EH (cell line): ENCODE measurements at places on chromosomes 6 and 20.

DNA sequence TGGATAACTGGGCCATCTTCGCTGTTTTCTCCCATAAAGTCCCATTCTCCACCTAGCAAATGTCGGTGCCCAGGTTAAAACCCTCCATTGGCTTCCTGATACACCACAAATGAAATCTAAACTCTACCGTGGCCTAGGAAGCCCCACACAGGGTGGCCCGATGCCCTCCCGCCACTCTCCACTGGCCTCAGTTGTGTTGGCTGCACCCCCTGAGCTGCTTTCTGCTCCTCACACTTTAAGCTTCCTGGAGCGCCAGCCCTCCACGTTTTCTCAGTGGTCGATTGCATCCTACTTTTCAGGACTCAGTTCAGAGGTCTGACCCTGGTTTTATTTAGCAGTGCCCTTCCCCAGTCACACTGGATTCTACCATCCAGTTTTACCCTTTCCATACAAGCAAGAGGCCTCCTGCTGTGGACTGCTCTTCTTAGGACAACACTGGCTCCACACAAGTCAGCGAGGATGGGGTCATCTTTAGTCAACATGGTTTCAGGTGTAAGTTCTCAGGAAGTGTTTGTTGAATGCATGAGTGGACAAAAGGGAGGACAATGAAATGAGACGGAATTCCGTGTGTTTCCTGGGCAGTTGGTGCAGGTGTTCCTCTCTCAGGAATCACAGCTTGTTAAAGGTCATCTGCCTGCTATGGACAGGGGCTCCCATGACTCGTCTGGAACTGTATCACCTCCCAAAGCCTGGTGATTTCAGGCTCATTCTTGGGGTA, 124.1 kb downstream of the SULF2 start:
- DNase-seq, result no peak

- peak; percentile 58 for DNase-seq
Measured at GRCh38 chr6:168937054-168937453, 316.6 kb downstream of the THBS2 start.

- no peak for DNase-seq
Measured at GRCh38 chr6:166929542-166930189, 26.7 kb downstream of the RNASET2 start.

GRCh38 chr20:19813846-19814640, 56.0 kb downstream of the RIN2 start:
- peak; percentile 55 for DNase-seq

- DNase-seq, result no peak
Measured at GRCh38 chr6:22027040-22027725, 269.7 kb downstream of the PRL start.

DNA sequence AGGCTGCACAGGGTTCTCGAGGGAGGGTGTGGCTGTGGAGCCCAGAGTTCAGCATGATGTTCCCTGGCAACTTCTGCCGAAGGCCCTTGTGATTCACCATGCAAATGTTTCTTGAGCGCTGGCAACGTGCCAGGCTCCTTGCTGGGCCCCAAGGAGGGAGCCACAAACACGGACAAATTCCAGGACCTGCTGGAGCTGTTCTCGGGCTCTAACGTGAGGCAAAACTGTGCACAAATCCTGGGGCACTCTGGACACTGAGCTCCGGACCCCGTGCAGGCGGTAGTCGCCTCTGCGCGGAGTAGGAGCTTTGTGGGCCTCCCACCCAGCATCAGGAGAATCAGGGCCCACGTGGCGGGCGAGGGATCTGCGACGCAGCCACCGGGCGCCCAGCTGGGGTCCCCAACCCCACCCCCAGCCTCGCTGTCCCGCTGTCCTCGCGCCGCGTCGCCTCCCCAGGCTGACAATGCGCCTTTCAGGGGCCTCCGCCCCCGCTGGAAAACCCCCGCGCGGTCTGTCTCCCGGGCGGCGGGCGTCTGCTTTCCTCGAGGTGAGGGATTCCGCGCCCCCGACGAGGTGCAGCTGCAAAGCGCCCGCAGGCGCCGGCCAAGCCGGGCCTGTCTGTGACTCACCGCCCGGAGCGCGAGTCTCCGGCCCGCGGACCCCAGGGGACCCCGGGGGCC, 31.7 kb upstream of the SCUBE3 start:
- DNase-seq, result peak; percentile 87

DNA sequence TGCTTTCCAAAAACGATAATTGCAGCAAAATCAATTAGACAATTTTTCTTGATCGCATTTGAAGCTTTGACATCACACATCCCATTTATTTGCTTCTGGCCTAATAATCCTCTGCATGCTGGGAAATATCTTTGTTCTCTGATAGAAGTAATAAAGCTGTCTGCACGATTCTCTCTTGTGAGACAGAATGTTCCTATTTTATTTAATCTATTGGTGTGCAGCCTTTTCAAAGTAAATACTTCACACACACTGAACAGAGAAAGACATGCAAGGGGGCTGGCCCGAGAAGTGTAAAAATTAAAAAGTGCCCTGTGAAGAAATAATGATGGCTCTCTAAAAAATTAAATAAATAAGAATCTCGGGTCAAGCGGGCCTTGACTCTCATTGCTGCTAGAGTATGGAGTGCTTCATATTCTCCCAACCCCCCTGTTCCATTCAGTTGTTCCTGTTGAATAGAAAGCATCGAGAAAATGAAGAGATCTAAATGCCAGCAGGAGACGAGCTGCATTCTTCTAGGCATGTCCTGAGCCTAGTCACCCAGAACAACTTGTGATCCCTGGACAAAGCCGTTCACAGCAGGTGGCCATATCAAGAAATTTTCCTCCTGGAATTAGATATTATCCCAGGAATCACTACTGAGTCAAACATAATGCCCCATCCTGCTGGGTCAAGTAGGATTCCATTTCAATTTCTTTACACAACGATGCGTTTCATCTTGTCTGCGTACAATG, 625.9 kb upstream of the EPHA7 start:
- no peak for DNase-seq
